ENCODE measurements at places on chromosomes 2 and 18. TPM values are rescaled to one million over a fixed set of nuclear protein-coding genes. Genes with fewer than 3 reads are reported as not detected.

Gene GRHL1
- 2.4 TPM for polyA plus RNA-seq

DNA sequence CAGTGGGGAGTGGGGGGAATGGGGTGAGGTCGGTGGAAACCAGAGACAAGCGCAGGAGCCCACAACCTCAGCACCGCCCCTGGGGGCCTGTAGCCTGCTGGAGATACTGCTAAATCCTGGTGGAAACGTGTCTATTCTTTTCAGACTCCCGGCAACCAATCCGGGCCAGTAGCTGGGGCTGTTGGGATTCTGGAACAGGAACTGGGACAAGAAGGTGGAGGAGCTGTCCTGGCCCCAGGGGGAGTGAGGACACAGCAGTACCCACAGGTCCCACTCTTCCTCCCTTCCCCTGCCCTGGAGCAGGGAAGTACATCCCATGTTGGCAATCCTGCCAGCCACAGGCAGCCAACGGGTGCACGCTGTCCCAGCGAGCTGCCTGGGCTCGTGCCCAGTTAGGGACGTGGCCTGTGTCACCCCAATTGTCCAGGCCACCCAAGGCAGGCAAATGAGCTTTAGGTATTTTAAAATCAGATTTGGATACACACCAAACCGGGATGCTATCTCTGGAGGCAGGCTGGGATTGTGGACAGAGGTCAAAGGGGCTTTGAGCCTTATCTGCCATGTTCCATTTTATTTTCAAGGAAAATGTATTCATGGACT is 51.8 kb downstream of the HS1BP3 start:
- DNase-seq, result peak; percentile 40

- no peak for DNase-seq
These were observed 1504.5 kb downstream of the DPP10 start for GRCh38 chr2:115946891-115947290.

DNA sequence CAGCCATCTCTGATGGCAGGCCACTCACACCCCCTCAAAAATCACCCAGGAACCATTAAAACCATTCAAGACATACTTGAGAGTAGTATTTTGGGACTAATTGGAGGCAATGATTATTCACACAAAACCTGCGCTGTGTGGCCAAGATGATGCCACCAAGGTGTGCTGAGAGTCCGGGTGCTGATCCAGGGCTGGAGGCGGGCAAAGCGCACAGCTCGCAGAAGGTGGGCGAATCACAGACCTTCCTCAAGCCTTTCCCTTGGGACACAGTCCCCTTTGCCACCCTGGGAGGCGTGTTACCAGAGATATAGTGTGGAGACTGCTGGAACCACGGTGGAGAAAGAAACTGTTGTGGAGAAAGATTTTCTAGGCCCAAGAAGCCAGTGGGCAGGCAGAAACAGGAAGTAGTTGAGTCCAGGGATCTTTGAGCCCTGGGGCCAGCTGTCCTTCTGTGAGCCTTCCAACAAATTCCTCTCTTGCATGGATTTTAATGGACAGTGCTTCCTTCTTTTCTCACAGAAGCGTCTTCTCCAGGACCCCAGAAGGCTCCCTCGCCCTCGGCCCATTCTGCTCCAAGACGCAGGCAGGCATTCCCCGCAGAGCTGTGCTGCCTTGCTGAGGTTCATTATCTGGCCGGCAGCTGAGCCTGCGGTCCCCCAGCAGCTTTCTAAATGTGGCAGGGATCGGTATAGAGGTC is 8.0 kb downstream of the COPS9 start:
- DNase-seq, result no peak

DNA sequence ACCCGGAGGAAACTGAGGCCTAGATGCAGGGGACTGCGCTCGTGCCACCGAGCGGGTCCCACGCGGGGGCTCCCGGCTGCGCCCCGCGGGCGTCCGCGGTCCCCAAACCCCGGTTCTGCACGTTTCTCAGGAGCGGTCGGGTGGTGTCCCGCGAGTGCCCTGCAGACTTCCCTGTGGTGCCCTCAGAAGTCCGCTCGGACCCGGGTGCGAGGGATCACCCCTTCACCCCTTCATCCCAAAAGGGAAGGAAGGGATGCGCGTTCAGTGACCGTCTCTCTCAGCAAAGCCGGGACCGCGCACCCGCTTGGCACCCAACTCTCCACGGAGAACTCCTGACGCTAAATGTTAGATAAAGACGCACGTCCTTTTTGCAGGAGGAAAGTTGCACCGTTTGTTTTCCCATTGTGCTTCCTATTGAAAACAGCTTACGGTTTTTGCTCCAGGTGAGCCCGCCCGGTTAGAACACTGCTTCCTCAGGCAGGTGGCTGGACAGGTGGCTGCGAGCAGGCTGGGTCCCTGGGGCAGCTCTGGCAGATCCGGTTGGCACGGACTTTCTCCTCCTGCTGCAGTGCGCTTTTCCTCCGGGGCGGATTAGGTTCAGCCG is 779 bp downstream of the DGKD start:
- peak; percentile 68 for DNase-seq

All from pancreas (tissue), 10 donors.